ENCODE measurements at places on chromosomes 11 and 22.

DNA sequence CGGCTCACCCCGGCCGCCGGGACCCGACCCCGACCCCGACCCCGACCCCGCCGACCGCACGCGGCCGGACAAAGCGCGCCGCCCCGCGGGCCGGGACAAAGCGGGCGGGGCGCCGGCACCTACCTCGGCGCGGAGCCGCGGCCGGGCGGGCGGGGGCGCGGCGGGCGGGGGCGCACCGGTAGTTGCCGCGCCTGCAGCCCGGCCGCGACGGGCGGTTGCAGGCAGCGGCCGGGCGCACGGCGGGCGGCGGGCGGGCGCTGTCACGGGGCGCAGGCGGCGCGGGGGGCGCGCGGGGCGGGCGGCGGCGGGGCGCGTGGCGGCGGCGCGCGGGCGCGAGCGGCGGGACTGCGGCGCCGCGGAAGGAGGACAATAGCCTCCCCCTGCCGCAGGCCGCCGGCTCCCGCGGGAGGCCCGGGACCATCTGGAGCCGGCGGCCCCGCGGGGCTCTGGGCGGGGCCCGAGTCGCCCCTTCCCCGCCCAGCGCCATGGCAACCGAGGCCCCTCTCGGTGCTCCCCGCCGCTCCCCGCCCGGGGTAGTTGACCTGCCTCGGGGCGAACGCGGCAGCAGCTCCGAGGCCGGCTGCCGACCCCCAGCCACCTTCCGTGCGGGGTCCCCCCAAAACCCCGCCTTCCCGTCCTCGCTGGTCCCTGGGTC, 851 bp downstream of the SPTBN2 start:
- DNase-seq, result no peak
- H3K4me3 ChIP-seq, result no peak overlapping the region
- H3K27ac ChIP-seq, result no peak overlapping the region
- peaks cover 4% of the 10 kb centered on the region for H3K4me1 ChIP-seq

DNA sequence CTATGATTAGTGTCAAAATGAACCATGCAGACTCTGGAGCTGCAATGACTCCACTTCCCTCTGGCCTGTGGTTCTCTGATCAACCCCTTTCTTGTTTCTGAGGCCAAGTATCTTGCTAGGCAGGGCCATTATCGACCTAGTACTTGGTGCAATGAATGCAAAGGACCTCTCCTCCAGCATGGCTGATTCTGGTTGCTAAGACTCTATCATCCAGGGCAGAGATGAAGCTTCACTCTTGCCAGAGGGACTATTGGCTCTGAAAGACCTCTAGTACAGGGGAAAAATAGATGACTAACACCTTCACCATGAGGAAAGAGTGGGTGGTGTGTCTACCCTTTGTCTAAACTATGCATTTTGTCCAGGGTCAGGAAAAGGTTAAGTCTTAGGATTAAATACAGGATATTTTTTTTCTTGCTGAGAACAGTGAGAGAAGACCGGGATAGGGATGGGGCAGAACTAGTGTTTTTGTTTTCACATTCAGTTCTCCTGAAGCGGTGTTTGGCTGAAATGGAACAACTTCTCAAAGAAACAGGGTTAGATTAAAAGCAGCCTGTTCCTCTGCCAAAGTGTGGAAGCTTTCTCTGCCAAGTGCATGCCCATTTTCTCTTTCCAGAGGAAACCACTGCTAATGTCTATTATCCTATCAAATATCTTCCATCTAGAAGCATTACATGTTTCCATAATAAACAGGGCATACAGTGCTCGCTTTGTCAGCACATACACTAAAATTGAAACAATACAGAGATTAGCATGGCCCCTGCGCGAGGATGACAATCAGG, 5.0 kb upstream of the MTFP1 start:
- H3K27ac ChIP-seq, result peak overlapping the region; percentile 98
- peak; percentile 92 for DNase-seq
- H3K4me1 ChIP-seq, result peaks cover 54% of the 10 kb centered on the region
- peaks cover 13% of the 10 kb centered on the region for H3K36me3 ChIP-seq
- H3K27me3 ChIP-seq, result no peaks in the 10 kb centered on the region

- H3K4me3 ChIP-seq, result no peak overlapping the region
- H3K27me3 ChIP-seq, result no peaks in the 10 kb centered on the region
- H3K36me3 ChIP-seq, result no peaks in the 10 kb centered on the region
- DNase-seq, result no peak
- no peak overlapping the region for H3K27ac ChIP-seq
Measured at GRCh38 chr11:1810761-1811160, 24.0 kb upstream of the SYT8 start.

DNA sequence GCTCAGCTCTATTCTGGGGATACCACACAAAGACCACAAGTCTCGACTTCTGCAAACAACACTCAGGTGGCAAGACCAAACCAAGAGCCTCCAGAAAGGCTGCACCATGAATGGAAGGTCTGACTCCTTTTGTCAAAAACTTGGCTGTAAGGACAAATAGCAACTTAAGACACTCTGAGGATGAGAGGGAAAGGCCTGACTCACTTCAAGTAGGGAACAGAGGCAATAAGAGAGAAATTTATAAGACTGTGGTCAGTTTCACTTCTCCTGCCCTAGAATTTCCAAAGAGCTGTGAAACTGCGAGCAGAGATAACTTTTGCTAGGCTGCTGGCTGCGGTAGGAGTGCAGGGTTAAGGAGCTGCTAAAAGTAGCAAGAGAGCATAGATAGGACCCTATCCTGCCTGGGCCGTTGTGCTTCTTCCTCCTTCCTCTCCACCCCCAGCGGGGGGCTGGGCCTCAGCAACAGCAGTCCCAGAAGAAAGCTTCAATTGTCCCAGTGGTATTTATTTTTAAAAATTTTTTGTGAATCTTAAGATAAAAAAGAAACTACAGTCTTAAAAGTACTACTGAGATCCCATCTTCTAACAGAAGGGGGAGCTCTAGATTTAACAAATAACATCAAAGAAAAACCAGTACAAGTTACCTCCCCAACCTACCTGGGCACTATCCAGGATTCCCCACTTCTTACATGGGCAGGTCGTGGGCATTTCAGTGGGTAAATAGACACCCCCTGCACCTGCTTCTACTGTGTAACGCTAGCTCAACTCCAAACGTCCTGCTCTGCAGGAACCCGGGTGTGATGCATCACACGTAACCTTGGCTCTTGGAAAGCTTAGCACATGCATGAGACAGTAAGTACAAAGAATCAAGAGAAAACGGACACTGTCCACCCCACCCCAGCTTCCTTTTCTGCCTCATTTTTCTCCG, 66.4 kb downstream of the SGSM3 start:
- peaks cover 2% of the 10 kb centered on the region for H3K4me1 ChIP-seq
- no peaks in the 10 kb centered on the region for H3K36me3 ChIP-seq
- DNase-seq, result peak; percentile 70
- H3K27me3 ChIP-seq, result no peaks in the 10 kb centered on the region
- no peak overlapping the region for H3K4me3 ChIP-seq
- no peak overlapping the region for H3K27ac ChIP-seq

GRCh38 chr11:2089536-2090165, 49.5 kb downstream of the IGF2 start:
- no peaks in the 10 kb centered on the region for H3K36me3 ChIP-seq
- H3K4me1 ChIP-seq, result no peaks in the 10 kb centered on the region
- H3K27me3 ChIP-seq, result no peaks in the 10 kb centered on the region
- DNase-seq, result peak; percentile 43
- no peak overlapping the region for H3K4me3 ChIP-seq

DNA sequence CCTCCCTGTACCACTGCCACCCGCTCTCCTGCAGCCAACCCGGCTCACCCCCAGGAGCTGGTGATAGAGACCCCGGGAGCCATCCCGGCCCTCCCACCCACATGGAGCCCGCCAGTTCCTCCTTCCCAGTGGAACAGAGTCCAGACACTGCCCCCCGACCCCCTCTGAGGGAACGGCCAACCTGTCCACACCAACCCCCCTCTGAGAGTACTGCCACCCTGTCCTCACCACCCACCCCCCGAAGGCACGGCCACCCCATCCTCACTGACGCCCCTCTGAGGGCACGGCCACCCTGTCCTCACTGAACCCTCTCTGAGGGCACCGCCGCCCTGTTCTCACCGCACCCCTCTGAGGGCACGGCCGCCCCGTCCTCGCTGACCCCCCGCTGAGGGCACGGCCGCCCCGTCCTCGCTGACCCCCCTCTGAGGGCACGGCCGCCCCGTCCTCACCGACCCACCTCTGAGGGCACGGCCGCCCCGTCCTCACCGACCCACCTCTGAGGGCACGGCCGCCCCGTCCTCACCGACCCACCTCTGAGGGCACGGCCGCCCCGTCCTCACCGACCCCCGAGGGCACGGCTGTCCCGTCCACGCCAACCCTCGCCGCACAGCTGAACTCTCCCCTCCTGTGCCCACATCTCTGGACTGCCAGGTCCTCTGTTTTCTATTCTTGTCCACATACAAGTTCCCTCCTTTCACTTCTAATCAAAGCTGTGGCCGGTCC, 18.0 kb downstream of the TOLLIP start:
- H3K36me3 ChIP-seq, result peaks cover 3% of the 10 kb centered on the region
- no peaks in the 10 kb centered on the region for H3K4me1 ChIP-seq
- DNase-seq, result no peak
- H3K27ac ChIP-seq, result no peak overlapping the region
- H3K27me3 ChIP-seq, result no peaks in the 10 kb centered on the region

Measured in endothelial cell of umbilical vein (primary cell).